Spleen (tissue), 13 donors: ENCODE measurements at places on chromosomes 3 and 15. TPM values are rescaled to one million over a fixed set of nuclear protein-coding genes. Genes with fewer than 3 reads are reported as not detected.

GRCh38 chr3:4399476-4399875 is 67.6 kb downstream of the SUMF1 start:
- DNase-seq = no peak
- H3K27ac ChIP-seq = no peak overlapping the region
- no peaks in the 10 kb centered on the region for H3K4me1 ChIP-seq
- peaks cover 18% of the 10 kb centered on the region for H3K36me3 ChIP-seq
- H3K4me3 ChIP-seq = no peak overlapping the region
- no peaks in the 10 kb centered on the region for H3K27me3 ChIP-seq

DNA sequence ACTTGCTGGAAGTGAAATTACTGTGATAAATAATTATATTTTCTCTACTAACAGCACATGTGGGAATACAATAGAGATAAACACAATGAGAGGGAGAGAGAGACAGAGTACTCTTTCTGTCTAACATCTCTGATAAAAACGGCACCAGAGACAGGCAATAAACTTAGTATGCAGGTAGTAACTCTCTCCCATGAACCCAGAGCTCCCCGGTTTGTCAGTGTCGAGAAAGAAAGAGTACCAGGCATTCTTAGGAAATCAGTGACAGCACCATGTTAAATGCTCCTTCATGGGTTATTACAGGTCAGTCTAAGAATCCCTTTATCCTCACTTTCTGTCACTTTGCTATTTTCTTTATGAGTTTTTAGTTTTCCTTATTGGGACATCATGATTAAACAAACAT is 110.7 kb upstream of the EPHA3 start:
- no peaks in the 10 kb centered on the region for H3K4me1 ChIP-seq
- DNase-seq = no peak
- no peaks in the 10 kb centered on the region for H3K36me3 ChIP-seq
- no peak overlapping the region for H3K4me3 ChIP-seq
- no peak overlapping the region for H3K27ac ChIP-seq
- no peaks in the 10 kb centered on the region for H3K27me3 ChIP-seq

Gene SLC2A2
- total RNA-seq = not detected

Gene GOLGA6L26
- total RNA-seq = not detected

Gene GRAMD2A
- not detected for total RNA-seq
